ENCODE measurements at places on chromosomes 12 and 14. TPM values are rescaled to one million over a fixed set of nuclear protein-coding genes. Genes with fewer than 3 reads are reported as not detected.

The HHIPL1 gene
- total RNA-seq: 0.24 TPM

The KERA gene
- not detected for total RNA-seq

The GALNT8 gene
- not detected for total RNA-seq

The VASH1 gene
- 3.9 TPM for total RNA-seq

The SLC38A1 gene
- 6.2 TPM for total RNA-seq

Measured in RPMI7951 (cell line).